ENCODE measurements at places on chromosomes 3 and 15.

GRCh38 chr15:62883938-62884479 lies 158.5 kb upstream of the TPM1 start:
- DNase-seq = no peak

- no peak for DNase-seq
Observed at GRCh38 chr3:65436580-65436979, 602.1 kb downstream of the MAGI1 start.

DNA sequence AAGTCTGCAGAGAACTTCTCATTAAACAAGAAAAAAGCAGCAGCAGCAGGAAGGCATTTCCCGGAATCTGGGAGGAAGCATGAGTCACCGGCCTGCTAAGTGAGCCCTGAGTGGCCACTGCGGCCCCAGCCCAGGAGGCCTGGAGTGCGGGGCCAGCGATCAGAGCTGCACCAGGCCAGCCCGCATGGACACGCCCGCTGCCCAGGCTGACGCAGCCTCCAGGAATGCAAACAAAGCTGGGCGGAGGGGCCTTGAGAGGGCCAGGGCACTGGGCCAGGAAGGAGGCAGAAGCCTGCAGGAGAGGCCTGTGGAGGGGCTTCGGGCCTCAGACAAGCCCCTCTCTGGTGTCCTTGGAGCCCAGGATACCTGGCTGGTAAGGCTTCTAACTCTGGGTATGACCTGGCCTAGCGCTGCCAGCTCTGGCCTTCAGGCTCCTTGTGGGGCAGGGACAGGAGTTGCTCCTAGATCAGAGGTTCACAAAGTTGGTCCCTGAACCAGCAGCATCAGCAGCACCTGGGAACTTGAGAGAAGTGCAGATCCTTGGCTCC lies 101.2 kb downstream of the SMAD6 start:
- no peak for DNase-seq

- no peak for DNase-seq
Observed at GRCh38 chr3:38116471-38117162, 20.3 kb downstream of the ACAA1 start.

GRCh38 chr3:59107856-59108815 lies 58.3 kb upstream of the CFAP20DC start:
- no peak for DNase-seq

GRCh38 chr15:55526559-55527036 lies 18.6 kb upstream of the DNAAF4 start:
- DNase-seq = no peak

GRCh38 chr15:27744641-27745040 lies 354.5 kb downstream of the OCA2 start:
- DNase-seq = no peak

- no peak for DNase-seq
Observed at GRCh38 chr3:55013145-55013925, 85.5 kb upstream of the LRTM1 start.

DNA sequence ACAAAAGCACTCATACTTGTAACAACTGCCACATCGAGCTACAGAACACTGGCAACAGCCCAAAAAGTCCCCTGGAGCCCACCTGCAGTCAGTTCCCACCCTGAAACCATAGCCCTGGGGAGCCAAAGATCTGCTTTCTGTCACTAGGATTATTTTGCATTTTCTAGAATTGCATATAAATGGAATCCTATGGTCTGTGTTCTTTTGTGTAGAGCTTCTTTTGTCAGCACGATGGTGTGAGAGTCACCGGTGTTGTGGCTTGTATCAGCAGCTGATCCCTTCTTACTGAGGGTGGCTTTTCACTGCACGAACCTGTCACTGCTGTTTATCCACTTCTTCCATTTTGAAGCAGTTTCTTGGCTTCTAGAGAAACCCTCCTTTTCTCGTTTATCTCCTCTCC lies 60.1 kb upstream of the PRR23E start:
- no peak for DNase-seq

GRCh38 chr3:49530231-49530630 lies 24.0 kb upstream of the BSN start:
- no peak for DNase-seq

DNA sequence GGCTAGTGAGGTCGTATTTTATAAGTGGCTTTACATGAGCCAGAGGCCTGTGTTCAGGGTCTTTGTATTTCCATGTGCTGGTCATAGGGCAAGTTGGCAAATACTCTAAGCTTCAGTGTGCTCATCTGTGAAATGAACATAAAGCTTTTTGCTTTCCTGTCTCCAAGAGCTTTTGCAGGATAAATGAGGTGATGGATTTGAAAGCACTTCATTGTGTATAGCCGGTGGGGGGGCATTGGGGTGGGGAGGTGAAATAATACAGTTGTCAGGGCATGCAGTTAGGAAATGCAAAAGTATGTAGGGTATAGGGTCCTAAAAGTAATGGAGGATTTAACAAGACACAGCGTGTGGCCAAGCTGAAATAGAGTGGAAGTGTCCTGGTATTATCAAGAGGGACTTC lies 67.7 kb downstream of the ARNT2 start:
- DNase-seq = no peak

DNA sequence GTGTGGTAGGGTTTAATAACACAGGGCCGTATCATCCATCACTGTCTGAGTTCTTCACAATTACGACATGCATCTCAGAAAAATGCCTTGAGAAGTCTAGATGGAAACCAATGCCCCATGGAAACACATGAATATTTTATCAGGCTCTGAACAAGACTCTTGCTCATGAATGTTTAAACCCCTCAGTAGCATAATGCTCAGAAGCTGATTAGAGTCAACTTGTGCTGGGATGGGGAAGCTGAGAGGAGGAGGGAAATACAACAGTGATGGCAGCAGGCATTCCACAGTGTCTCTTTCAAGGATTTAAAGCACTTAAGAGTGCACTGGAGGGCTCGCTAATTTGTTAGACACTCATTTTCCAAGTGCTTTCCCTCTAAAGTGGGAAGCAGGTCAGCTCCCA lies 3.8 kb downstream of the GPR156 start:
- DNase-seq = no peak

GRCh38 chr3:139434764-139435307 lies 41.5 kb downstream of the RBP2 start:
- DNase-seq = no peak

DNA sequence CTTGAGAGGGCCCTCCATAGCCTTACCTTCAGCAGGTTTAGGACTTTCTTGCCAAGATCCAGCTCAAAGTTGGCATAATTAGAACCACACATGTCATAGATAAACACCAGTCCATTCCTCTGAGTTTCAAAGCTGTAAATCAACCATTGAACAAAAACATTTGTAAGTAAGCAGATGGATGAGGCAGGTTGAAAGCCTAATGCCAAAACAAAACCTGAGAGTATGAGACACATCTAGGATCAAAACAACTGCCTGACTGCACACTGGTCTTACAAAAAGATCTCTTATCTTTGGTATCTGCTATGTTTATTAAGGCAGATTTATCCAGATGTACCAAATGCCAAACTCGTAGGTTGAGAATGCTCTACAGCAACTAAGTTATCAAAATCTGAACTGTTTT lies 61.9 kb downstream of the PTPN9 start:
- no peak for DNase-seq

DNA sequence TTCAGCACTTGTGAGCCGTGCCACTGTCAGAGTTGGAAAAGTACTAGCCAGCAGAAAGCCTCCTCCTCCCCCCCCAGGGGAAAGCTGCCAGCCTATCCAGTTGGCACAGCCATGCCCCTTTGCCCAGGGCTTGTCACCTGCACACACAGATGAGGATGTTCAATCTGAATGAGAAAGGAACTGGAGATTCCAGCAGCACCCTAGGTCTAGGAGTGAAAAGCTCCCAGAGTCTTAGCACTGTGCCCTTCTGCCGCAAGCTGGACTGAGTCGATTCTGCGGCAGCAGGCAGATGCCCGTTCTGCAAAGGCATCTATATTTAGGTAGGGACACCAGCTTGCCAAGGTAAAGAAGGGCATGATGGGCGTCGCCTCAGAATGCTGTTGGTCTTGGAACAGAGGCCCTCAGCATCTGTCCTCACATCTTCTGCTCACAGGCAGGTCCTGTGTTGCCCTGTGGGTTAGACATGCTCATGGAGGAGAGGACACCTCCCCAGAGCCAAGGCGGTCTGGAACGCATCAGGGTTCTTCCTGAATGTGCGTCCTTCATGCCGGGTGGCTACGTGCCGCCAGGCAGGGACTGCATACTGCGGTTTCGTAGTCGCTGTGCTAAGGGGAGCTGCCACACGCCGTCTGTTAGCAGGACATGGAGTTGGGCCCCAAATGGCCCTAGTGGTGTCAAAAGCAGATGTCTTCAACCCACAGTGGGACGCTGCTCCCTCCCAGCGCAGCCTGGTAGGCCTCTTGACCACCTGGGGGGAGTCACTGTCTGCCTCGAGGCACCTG lies 109.5 kb downstream of the VGLL4 start:
- no peak for DNase-seq

DNA sequence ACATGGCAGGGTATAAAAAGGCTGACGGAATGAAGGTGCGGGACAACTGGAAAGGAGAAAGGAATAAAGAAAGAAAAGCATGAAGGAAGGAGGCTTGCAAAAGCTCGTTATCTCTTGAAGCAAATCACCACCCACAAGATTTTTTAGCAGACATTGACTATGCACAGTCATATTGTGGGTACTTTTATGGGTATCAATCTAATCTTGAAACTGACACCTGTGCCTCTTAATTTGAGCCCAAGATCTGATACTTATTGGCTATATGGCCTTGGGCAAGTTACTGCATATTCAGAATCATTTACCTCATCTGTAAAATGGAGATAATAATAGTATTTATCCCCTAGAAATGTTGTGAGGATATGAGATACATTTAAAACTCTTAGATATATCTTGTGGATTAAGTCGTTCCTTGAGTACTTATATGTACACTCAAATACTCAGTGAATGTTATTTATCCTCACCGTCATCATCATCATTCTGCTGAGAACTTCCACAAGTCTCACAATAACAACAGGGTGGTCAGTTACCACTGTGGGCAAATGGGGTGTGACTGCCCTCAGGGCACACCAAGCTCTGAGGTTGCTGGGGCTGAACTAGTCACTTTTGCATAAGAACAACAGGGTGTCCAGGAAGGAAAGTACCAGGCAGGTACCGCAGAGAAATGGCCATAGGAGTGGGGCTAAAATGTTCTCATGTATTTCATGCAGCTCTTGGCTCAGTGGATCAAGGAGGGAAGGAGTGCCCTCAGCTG lies 266.1 kb downstream of the SLC9A9 start:
- DNase-seq = no peak

- DNase-seq = no peak
Observed at GRCh38 chr3:67325231-67325630, 327.1 kb downstream of the KBTBD8 start.

DNA sequence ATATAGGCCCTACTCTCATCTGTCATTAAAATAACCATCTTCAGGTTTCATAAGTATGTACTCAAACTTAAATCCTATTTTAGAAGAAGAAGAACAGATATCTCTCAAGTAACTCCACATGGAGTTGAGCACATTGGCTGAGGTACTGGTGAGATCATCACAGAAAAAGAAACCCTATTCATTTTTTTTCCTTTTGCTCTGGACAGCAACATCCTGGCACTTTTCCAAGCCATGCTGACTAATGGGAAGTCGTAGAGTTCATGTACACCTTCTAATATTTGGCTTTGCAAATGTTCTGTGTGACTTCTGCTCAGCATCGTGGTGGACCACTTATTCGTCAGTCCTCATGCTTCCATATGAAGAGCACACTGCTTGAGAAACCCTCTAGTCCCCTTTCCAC lies 336.0 kb upstream of the KCNH8 start:
- no peak for DNase-seq

GRCh38 chr3:127161236-127161635 lies 31.7 kb upstream of the PRR23E start:
- no peak for DNase-seq

GRCh38 chr15:40190591-40190990 lies 29.7 kb downstream of the BUB1B start:
- DNase-seq = no peak

GRCh38 chr3:190739641-190740185 lies 122.8 kb downstream of the GMNC start:
- DNase-seq = no peak

GRCh38 chr3:184725176-184725719 lies 13.4 kb upstream of the MAGEF1 start:
- no peak for DNase-seq

DNA sequence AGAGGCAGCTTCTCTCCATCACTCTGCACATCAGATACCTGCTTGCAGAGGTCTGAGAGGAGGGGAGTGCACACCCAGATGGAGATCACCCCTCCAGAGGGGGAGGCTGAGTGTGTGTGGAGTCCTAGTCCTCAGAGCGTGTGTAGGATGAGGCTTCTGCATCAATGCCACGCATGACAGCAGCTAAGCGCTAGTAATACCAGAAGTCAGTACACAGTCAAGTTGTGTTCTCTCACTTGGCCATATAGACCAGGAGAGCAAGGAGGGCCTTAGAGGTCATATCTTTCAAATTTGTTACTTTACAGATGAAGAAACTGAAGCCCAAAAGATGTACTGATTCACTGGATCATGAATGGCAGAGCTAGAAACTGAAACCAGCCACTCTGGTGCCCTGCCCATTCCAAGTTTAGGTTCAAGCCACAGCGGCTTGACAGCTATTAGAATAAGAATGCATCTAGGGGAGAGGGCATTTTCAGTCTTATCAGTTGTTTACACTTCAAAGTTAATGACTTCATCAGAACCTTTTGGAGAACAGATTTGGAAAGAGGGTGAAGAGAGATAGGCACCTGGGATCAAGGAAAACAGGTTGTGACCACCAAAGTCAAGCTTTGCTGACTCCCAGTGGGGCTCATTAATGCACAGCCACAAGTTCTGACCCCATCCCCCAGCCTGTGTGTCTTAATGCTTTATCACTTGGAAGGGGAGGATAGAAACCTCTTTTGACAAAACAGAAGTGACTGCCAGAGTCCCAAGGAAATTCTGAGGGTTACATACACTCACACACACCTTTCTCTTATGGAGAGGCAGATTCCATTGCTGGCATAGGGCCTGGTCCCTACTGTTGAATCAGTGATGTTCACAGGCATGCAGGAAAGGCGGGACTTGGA lies 310.3 kb downstream of the CHST2 start:
- no peak for DNase-seq

DNA sequence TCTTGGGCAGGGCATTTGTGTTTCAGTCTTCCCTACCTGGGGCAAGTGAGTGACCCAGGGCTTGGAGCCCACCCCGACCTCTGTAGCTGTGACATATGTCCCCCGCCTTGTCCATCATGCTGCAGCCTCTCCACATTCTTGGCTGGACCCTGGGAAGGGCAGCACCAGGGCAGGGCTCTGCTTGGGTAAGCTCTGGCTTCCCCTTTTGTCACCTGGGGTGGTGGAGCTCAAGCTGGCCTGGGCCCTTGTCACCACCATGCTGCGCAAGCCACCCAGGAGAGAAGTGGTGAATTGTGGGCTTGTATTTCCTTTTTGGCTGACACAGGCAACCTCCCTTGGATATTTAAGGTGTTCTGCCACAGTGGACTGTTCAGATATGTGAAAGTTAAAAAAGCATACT lies 29.3 kb downstream of the SPSB4 start:
- no peak for DNase-seq

GRCh38 chr3:131728898-131729642 lies 226.3 kb upstream of the MRPL3 start:
- no peak for DNase-seq

DNA sequence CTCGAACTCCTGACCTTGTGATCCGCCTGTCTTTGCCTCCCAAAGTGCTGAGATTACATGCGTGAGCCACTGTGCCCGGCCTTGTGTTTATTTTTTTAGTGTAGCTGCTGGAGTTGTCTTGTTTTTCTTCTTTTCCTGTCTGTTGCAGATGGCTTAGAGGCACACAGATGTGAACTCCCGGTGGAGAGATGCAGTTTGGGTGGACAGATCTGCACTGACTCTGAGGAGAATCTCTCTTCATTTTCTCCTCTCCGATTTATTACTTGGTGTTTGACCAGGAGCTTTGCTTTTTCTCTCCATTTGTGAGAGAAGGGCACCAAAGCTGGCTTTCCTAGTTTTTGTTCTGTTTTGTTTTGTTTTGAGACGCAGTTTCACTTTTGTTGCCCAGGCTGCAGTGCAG lies 62.7 kb downstream of the USP13 start:
- DNase-seq = no peak
